Cerebellar nuclear complex (tissue), 1 donor: ENCODE measurements at places on chromosomes 4 and X.

DNA sequence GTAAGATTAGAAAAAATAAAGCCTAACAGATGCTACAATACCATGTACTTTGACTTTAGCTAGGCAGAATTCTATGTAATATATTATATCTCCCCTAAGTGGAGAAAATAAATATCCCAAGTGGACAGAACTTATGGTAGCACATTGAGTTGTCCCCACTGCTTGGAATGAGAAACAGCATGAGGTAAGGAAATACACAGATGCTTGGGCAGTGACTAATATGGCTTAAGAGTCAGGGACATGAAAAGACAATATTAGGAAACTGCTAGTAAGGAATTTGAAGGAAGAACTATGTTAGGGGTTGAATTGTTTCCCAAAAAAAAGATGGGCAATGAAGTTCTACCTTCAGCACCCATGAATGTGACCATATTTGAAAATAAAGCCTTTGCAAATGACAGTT is 2265.1 kb downstream of the PCDH7 start:
- DNase-seq = no peak

- DNase-seq = no peak
Measured at GRCh38 chr4:17915439-17915838, 104.7 kb downstream of the NCAPG start.

GRCh38 chr4:67234296-67234695 is 311.0 kb downstream of the CENPC start:
- no peak for DNase-seq

- DNase-seq = no peak
Measured at GRCh38 chrX:32280489-32280888, 930.9 kb downstream of the DMD start.

GRCh38 chr4:181593703-181594102 is 649.5 kb upstream of the TENM3 start:
- DNase-seq = no peak

- no peak for DNase-seq
Measured at GRCh38 chr4:187396106-187396505, 599.5 kb upstream of the ZFP42 start.

DNA sequence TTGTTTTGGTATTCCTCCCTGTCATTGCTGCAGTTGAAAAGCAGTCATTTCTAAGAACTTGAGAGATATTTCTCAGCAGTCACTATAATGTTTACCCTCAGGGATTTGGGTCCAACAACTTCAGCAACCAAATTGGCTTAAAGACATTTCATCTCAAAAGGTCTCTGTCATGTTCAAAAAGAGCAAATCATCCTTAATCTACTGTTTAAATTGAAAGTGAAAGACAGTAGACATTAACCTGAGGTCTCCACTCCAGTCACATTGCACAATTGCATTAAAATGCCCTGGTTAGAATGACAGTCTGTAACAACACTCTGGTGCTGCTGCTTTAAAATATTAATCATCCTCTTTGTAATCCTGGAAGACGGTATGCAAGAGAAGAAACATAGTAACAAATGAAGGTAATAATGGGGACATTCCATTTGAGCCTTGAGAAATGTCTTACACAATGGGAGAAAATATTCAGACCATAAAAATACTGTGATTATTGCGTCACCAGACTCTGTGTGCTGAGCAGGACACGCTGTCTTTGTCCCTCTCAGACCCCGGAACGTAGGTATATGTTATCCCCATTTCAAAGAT is 90.2 kb upstream of the UNC5C start:
- no peak for DNase-seq

DNA sequence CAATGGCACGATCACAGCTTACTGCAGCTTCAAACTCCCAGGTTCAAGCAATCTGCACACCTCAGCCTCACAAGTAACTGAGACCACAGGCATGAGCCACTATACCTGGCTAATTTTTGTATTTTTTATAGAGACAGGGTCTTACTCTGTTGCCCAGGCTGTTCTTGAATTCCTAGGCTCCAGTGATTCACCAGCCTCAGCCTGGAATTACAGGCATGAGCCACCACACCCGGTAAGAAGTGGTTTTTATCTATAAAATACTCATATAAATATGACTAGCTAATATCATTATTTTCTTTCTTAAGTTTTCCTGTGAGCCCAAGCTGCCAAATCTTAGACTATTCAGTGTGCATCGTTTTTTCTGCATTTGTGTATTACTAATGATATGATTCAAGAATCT is 4.4 kb downstream of the SCFD2 start:
- no peak for DNase-seq

DNA sequence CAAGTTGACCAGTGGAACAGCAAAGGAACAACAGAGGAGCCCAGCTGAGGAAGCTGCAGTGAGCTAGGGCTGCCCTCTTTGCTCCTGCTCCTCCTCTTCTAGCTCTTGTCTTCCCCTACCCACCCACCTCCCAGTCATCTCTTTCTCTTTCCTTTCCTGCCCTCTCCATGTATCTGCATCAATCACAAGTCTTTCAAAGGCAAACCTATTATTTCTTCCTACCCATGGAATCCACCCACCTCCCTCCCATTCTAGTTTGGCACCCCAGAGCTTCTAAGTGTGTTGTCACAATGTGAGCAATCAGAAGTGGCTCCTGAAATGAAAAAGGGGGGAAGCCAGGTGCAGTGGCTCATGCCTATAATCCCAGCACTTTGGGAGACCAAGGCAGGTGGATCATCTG is 69.3 kb downstream of the TSC22D3 start:
- no peak for DNase-seq
